CD4-positive, alpha-beta T cell treated with Interleukin-17A for 1 hour (primary cell): ENCODE measurements at places on chromosomes 13 and 19.

DNA sequence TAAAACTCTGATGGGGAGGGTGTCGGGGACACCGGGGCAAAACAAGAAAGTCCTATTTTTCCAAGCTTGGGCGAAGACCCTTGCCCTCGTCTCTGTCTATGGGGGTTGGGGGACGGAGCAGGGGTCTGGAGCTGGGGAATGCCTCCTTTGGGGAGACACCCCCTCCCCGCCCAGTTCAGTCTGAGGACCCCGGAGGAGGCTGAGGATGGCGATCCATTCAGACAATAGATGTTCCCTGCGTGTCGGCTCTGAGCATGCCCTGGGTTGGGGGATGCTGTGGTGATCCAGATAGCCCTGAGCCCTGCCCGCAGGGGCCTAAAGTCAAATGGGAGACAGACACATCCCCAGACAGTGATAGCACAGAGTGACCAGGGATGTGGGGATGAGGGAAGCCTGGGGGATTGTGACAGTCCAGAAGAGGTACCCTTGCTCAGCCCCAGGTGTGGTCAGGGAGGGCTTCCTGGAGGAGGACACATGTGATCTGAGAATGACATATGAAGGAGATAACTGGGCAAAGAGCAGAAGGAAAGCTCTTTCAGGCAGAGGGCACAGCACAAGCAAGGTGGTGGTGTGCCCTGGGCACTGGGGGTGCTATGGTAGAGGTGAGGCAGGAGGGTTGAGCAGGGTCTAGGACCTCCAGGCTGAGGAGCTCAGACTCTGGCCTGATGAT, 9.1 kb downstream of the LRFN3 start:
- DNase-seq: no peak

GRCh38 chr19:22976248-22976647, 26.7 kb downstream of the ZNF728 start:
- no peak for DNase-seq

- peak; percentile 49 for DNase-seq
These were observed 9.9 kb downstream of the RFX2 start for GRCh38 chr19:6100284-6100915.

DNA sequence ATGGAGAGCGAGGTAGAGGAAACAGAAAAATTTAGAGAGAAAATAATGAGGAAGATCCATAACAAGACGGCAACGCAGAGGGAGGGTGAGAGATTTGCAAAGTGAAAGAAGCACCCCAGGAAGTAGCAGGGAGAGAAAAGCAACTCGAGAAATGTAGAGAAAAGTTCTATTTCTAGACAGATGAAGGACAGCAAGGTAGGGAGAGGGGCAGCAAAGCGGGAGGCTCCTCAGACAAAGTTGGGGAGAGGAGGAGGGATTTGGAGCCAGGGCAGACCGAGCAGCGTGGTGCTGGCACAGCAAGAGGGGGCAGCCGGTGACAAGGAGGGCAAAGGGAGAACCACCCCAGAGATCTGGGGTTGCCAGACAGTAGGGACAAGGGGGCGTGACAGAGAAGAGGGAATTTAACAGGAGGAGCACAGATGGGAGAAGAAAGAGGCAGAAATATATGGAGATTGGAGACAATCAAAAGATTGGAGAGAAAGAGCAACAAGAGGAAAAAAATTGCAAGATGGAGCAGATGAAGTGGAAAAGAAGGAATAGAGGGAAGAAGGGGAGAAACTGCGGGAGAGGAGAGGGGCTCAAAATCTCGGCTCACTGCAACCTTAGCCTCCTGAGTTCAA, 989 bp downstream of the ZNF766 start:
- peak; percentile 10 for DNase-seq

DNA sequence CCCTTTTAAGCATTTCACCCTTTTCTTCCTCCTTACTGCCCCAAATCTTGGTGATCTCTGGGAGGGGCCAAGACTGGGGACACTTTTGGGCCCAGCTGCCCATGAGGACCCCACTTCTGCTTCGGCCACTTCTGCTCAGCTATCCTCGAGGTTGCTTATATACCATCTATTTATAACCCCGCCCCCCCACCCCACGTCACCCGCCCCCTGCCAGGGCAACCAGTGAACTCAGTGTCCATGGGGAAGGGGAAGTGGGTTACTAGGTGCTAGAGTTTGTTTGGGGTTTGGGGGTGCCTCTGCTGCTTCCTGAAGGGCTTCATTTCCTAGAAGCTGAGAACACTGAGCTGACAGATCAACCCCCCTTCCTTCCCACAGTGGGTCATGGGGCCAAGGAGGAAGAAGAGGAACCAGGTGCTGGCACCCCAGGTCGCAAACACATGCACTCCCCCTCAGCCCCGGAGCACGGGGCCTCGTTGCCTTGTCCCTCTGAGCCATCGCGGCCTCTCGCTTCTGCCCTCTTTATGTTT, 6.1 kb upstream of the ADGRE5 start:
- peak; percentile 98 for DNase-seq

DNA sequence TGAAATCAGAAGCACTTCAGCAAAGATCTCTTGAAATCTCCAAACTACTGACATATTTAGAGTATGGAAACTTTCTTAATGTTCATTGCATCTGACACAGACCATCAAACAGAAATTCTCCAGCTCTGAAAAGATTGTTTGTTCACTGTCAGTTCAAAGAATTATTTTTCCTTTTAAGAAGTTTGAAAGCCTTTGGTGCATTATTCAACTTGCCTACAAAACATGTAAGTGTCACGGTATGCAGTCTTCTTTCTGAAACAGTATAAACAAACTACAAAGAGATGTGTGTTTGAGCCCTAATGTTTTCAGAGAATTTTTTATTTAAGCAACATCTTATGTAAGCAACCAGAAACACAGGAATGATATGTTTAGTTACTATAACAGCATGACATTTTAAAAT, 125.4 kb downstream of the FGF14 start:
- no peak for DNase-seq

DNA sequence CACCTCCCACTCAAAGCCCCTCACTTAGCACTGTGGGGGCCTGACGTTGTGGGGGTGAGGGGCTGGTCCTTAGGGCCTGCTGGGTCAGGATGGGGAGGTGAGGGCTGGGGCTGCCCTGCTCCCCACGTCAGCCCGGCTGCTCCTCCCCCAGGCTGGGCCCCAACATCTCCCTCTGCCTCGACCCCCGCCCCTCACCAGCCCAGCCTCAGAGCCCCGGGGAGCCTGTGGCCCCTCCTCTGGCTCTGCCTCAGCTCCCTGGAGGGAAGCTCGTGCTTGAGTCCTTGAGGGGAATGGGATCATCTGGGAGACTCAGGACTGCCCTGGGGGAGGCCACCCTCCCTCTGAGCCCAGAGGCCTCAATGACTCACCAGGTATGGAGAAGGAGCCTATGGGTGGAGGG, 6.8 kb downstream of the LILRA4 start:
- DNase-seq: no peak

DNA sequence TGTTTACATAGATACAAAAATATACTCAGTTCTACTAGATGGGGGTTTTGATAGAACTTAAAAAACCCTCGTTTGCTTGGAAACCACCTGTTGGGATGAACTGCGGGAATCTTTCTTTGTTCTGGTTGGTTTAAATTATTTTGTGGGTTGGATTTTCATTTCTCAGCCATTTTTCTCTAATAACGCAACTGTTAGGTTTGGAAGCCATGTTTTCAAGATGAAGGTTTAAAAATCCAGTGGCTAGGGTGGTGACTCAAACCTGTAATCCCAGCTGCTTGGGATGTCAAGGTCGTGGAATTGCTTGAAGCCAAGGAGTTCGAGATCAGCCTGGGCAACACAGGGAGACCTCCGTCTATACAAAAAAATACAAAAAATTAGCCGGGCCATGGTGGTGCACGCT, 1.6 kb downstream of the URI1 start:
- DNase-seq: no peak

DNA sequence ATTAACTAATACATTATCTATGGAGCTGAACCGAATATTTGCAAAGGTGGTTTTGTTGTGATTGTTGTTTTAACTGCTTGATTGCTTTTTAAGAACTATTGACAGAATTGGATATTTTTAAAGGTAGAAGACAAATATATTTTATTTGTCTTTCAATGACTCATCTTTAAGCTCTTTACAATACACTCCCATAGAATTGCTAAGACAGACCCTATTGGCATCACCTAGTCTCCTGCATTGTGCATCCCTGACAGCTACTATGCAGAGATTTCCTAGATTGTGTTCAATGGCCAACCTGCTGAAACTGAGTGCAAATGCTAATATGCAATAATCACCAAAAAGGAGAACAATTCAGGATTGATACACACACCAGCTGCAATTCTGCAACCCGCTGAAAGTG, 19.7 kb upstream of the SCEL start:
- DNase-seq: no peak
